Bladder microvascular endothelial cell (primary cell): ENCODE measurements at places on chromosomes 1 and 21. TPM values are rescaled to one million over a fixed set of nuclear protein-coding genes. Genes with fewer than 3 reads are reported as not detected.

AGMAT gene
- total RNA-seq, result 0.16 and 0.50 TPM in 2 replicates

KLHDC7A gene
- total RNA-seq, result not detected in 2 replicates

SPATC1L gene
- 3.1 and 6.3 TPM in 2 replicates for total RNA-seq

WDR64 gene
- not detected in 2 replicates for total RNA-seq

TMEM52 gene
- 0.13 TPM in 1 of 2 replicates, not detected in the other for total RNA-seq
